ENCODE measurements at places on chromosomes 12 and 14.
A peak's percentile ranks its signal among the peaks of the same experiment; 100 is the strongest.

GRCh38 chr14:22979748-22980392 is 2.5 kb downstream of the AJUBA start:
- DNase-seq: no peak

- DNase-seq: no peak
Observed at GRCh38 chr12:96044017-96044942, 8.9 kb upstream of the LTA4H start.

DNA sequence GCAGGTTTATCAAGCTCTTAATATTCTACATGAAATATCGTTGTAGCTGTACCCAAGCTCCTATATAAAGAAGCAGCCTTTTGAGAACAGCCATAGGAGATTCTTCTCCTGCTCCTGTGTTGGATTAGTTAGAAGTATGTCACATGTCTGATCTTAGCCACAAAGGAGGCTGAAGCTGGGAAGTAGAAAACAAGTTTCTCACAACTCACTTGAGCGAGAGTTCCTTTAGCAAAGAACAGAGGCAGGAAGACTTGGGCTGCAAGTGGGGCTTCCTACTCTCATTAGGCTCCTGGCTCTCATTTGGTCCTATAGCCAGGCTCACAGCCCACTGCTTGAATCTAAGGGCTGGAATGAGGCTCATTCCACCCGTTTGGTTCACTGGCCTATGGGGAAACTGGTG is 281.9 kb downstream of the BTG1 start:
- no peak for DNase-seq

GRCh38 chr12:93441081-93441616 is 598 bp downstream of the UBE2N start:
- DNase-seq: peak; percentile 69

GRCh38 chr14:102162487-102162886 is 22.8 kb downstream of the WDR20 start:
- no peak for DNase-seq

- DNase-seq: no peak
Observed at GRCh38 chr12:71125515-71125914, 32.3 kb downstream of the TSPAN8 start.

DNA sequence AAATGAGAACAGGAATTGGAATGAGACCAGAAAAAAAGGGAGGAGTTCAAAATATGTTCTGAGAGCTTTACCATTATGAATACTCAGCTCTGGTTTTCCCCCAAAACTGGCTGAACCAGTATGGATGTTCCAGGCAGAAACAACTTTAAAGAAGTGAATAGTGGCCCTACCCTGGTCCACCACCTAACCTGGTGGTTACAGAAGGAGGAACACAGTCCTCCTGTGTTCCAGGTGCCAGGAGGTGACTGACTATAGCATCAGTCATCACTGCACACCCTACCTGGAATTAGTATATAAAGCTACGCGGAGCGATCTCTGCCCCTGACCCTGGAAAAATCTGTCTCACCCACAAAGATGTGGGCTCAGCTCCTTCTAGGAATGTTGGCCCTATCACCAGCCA is at the start of gene A2ML1:
Gene A2ML1 (plus strand): TSS at position 324 of the 400 bp plus-strand sequence. CDS start 31 bp downstream, at position 355.
- no peak for DNase-seq

DNA sequence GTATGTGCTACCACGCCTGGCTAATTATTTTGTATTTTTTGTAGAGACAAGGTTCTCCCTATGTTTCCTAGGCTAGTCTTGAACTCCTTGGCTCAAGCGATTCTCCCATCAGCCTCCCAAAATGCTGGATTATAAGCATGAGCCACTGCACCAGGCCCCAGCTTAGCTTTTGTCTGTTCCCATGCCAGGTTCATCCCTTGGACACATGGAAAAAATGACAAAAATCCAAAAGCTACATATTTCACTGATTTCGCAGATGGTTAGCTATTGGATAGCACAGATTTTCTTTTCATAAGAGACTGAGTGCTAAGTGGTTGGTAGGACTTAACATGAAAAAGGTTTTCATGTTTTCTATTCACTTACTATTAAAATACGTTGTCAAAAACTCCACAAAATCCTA is 286.6 kb upstream of the KITLG start:
- DNase-seq: no peak

GRCh38 chr14:103370087-103370486 is 15.1 kb upstream of the MARK3 start:
- DNase-seq: no peak

- DNase-seq: no peak
Observed at GRCh38 chr14:64193821-64194220, 100.3 kb downstream of the ESR2 start.

- no peak for DNase-seq
Observed at GRCh38 chr12:12974211-12974610, 22.2 kb upstream of the GPRC5D start.

- DNase-seq: no peak
Observed at GRCh38 chr12:79127271-79127751, 262.7 kb downstream of the SYT1 start.

DNA sequence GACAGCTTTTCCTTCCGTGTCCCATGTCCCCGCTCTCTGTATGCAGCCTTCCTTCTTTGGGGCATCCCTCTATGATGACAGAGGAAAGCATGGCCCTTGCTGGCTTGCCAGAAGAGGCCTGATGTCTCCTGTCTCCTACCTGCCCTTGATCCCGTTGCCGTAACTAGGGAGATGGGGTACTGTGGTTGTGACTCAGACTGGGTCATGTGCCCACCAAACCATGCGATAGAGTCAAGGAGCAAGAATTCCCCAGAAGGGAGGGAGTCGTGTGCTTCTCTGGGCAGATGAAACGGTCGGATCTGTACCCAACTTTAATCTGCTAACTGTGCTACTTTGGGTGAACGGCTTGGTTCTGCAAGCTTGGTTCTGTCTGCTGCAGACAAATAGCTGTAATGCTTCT is 99.1 kb upstream of the DYNC1H1 start:
- no peak for DNase-seq

DNA sequence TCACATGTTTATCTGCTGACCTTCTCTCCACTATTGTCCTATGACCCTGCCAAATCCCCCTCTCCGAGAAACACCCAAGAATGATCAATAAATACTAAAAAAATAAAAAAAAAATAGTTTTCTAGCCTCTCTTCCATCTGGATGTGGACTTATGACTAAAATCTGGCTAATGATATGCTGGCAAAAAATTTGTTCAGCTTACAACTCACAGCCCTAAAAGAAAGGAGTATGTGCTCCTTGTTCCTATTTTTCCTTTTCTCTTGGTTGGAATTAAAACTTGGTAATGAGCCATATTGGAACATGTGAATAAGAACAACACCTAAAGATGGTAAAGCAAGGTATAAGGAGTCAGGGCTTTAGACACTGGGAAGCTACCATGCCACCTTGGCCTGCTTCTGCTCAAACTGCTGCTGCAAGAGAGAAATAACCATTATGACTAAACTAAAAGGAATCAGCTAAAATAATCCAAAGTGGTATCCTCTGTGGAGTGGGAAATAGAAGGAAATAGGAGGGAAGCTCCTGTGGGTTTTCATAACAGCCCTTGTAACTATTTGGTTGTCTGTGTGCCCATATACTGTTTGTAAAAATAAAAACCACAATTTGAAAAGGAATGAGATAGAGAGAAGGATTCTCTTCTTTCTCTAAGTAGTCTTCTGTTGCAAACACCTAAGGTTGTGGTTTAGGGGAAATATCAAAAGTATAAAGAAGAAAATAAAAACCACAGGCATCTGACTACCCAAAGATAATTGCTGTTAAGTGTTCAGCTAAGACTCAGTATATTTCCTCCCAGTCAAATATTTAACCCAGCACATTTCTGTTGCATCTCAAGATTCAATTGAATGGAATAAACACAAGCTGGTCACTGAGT is 53.8 kb downstream of the SDR9C7 start:
- DNase-seq: no peak

DNA sequence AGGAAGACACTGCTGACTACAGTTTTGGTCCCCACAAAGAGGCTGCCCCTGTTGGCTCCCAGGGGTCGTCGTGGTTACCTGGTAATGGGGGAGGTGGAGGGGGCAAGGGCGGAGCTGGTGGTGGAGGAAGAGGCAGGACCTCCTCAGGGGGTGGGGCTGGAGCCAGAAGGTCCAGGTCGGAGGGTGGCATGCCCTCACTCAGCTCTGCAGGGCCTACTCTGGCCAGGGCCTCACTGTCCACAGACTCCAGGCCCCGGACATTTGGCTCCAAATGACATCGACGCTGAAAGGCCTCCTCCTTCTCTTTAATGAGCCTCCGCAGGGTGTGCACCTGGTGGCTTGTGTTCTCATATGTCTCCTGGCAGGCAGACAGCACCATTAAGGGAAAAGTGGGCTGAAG is 28.5 kb downstream of the PRPF40B start:
- no peak for DNase-seq

DNA sequence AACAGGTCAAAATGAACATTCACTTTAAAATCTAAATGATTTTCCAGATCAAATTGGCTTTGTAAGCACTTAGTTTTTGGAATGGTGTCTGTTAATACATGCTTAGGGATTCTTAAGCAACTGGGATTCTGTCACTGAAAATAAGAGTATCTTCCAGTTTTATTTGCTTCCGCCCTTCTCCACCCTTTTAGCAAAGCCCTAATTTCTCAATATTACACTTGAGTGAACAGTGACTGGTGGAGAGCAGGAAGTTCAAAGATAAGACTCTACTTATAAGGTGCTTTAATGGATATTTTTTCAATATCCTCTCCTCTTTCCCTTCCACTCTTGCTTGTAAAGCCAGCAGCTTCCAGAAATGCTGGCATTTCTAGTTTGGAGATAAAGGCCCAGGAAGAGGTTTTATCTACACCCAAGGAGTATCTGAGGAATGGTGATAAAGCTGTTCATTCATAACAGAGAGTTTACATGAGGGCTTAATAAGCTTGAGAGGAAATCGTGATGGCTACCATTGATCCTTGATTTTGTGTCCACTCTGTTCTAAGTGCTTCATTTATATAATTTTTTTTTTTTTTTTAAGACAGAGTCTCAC is 265.9 kb upstream of the PRICKLE1 start:
- no peak for DNase-seq

- no peak for DNase-seq
Observed at GRCh38 chr14:67778792-67779191, 37.6 kb downstream of the ZFYVE26 start.

GRCh38 chr12:19856389-19856788 is 417.1 kb downstream of the AEBP2 start:
- DNase-seq: no peak

- DNase-seq: no peak
Observed at GRCh38 chr14:84375235-84375634, 1154.7 kb upstream of the FLRT2 start.

DNA sequence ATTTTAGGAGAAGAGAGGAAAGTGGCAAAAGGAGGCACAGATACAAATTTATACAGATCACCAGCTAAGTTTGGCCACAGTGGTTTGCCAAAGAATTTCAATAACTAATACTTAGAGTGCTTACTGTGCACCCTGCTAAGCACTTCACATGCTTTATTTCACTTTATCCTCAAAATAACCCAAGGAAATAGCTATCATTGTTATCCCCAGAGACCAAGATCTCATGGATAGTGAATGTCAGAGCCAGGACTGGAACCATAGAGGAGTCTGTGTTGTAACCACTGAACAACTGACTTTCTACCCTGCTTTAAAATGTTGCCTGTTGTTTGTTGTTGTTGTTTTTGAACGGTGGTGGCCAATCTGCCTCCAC is 1.3 kb upstream of the TCP11L2 start:
- DNase-seq: no peak

DNA sequence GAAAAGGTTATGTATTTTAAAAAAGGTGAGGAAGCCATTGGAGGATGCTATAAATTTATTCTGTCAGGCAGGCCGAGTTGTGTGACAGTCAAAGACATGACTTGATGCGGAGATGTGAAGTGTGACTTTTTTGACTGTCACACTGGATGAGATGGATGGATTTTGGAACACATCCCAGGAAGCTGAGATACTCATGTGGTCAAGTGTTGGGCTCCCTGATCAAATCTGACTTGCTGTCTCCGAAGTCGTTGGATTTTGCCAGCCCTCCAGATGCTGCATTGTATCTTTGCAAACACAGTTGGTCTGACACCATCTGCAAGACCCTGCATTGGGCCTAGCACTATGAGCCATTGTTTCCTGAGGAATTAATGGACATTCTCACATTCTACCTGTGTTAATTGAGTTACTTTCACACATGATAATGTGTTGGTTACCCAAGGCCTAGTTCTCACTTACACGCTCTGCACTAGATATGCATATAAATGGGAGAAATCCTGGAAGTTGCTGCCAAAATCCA is 204.0 kb upstream of the PRKD1 start:
- no peak for DNase-seq

DNA sequence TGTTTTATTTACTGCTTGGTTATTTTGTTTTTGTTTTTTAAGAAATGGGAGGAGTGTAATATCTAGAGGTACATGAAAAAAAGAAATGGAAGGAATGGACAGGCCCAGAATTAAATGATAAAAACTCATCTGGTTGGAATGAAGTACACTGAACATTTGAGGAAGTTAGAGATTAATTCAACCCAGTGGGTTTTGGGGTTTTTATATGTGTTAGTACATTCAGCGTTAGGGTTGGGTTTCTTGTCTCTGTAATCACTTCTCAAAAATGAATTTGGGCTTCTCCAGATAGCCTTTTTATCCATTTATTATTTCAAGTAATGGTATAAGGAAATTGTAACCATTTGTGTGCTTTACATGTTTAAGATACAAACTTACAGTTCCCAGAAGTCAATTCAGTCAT is 19.5 kb upstream of the NUP107 start:
- DNase-seq: no peak

GRCh38 chr12:111642681-111643426 is 42.9 kb downstream of the BRAP start:
- DNase-seq: no peak

DNA sequence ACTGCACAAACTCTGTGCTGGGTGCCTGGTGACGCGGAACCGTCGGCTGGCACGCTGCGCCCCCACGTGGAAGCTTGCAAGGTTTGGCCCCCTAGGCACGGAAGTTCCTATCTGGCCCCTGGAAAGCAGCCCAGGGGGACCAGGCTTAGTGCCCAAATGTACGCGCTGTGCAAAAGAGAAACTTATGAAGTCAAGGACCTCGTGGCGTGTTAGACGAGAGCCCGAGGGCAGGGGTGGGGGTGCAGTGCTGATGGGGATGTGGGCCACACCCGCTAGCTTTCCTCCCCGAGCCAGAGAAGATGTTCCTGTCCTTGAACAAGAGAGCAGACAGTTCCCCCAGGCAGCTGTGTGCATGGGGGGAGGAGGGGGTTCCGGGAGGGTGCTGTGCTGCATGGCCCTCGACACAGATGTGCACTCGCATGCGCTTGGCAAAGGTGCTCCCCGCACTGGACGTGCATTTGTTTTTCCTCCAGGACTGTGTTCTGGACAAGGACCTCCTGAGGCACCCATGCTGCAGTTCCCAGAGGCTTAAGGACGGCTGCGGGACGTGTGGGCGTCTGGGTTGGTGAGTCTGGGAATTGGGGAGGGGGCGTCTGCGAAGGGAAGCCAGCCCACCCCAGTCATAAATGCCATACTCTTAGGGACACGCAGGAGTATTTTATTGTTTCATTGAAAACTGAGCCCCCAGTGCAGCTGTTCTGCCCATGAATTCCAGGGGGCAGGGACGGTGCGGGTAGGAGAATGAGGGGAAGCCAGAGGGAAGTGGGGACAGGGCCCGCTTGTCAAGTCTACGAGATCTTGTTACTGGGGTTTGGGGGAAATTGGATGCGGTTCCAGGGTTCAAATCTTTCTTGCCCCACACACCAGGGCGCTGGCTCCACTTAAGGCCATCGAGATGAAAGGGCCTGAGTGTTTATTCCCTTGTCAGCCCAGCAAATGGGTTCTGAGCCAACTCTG is 80.0 kb downstream of the NTF3 start:
- no peak for DNase-seq
